ENCODE measurements at places on chromosomes 6 and 20.

- no peak for DNase-seq
Observed at GRCh38 chr6:111080698-111081097, 6.6 kb upstream of the SLC16A10 start.

GRCh38 chr6:134346932-134347545 lies 29.1 kb upstream of the SGK1 start:
- no peak for DNase-seq

DNA sequence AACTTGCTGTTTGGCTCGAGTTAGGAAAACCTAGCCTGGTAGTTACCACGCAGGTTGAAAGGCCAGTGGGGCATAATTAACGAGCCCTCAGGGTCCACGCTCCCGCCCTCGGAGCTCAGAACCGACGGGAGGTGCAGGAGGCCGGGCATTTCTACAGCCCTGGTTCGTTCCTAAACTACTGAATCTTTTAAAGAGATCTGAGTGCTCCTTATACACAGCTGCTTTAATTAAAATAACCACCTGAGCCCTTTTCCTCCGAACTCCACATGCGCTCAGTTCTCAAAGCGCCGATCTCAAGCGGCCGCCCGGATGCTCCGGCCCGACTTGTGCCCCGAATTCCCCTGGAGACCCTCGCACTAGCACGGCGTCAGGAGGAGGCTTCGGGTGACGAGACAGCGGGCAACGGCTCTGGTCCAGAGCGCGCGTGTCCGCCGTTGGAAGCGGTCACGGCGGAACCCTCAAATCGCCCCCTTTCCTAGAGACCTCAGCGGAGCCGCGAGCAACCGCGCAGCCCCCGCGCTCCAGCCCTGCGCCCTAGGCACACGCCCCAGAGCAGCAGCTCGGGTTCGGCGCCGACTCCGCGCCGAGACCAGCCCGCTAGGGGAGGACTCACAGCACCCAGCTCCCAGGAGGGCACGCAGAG lies 397 bp downstream of the WDR27 start:
- DNase-seq, result peak; percentile 43

DNA sequence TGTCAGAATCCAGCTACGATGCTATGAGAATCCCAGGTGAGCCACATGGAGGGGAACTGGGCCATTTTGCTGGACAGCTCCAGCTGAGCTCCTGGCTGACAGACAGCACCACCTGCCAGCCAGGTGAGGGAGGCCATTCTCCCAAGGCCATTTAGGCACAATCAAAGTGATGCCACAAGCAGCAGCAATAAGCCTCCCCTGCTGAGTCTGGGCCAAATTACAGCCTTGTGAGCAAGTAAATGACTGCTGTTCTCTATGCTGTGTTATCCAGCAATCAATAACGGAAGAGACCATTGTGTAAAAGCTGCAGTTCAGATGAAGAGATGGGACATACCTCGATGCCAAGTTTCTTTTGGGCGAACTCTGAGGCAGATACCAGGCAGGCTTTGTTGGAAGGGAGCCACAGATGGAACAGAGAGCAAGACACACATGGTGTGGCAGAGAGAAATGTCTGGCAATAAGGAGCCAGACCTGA lies 14.0 kb upstream of the SCGN start:
- no peak for DNase-seq

DNA sequence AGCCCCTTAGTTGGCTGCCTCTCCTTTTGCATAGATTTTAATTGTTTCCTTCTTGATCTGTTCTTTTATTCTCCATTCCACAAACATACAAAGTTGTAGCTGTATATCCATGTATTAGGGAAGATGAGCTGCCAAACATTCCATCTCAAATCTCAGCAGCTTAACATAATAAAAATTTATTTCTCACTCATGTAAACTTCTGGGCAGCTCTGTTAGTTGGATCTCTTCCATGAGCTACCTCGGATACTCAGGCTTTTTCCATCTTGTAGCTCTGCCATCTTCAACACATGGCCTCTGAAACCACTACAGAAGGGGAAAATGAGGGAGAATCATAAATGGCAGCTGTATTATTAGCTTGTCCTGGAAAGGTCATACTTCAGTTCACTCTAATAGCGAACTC lies 149.4 kb upstream of the BMP2 start:
- no peak for DNase-seq

DNA sequence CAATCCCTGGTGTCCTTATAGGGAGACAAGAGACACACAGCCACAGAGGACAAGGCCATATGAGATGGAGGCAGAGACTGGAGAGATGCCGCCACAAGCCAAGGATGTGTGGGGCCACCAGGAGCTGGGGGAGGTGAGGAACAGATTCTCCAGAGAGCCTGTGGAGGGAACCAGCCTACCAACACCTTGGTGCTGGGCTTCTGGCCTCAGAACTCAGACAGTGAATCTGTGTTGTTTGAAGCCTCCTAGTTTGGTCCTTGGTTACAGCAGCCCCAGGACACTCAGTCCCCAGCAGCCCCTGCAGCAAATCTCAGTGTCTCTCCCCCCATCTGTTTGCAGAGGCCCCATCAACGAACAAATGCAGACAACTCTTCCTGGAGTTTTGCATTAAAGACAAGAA lies 73.2 kb upstream of the BHLHE23 start:
- no peak for DNase-seq

DNA sequence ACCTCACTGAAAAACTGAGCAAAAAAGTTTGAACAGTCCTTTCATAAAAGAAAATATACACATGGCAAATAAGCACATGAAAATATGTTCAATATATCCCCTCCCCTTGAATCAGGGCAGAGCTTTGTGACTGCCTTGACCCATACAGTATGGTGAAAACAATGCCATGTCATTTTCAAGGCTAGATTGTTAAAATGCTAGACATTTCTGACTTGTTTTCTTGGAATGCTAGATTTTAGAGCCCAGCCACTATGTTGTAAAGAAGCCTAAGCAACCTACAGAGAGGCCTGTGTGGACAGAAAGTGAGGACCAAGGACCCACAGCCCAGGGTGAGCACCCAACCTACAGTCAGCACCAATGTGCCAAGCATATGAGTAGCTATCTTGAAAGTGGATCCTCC lies 17.1 kb upstream of the ASF1A start:
- no peak for DNase-seq
